ENCODE measurements at places on chromosomes 4 and X.

DNA sequence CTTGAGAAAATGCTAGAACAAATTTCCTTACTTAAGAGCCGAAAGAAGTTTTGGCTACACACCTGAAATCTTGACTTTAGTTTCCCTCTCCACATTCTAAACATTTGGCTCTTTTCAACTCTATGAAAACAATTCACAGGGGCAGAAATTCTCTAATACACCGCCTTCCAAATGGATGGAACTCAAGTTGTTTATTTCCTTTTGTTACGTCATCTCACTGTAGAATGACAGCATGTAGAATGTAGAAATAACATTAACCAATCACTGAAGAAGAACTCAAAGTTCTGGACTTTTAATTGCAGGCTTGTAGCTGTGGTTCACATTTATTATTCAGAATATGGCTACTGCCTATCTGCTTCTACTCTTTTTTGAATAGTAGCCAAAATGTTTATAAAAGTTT lies 1.9 kb downstream of the DMP1 start:
- no peak for DNase-seq

GRCh38 chrX:147891896-147892295 lies 19.8 kb upstream of the FMR1 start:
- DNase-seq = no peak

GRCh38 chr4:140358281-140358680 lies 15.2 kb upstream of the SCOC start:
- DNase-seq = no peak

GRCh38 chr4:905485-906338 lies 26.4 kb downstream of the GAK start:
- DNase-seq = no peak

- no peak for DNase-seq
Observed at GRCh38 chr4:610411-611261, 14.7 kb upstream of the PDE6B start.

GRCh38 chrX:253451-254297 lies 27.5 kb upstream of the PLCXD1 start:
- no peak for DNase-seq

- DNase-seq = no peak
Observed at GRCh38 chr4:68734095-68734494, 63.6 kb upstream of the UGT2B15 start.

DNA sequence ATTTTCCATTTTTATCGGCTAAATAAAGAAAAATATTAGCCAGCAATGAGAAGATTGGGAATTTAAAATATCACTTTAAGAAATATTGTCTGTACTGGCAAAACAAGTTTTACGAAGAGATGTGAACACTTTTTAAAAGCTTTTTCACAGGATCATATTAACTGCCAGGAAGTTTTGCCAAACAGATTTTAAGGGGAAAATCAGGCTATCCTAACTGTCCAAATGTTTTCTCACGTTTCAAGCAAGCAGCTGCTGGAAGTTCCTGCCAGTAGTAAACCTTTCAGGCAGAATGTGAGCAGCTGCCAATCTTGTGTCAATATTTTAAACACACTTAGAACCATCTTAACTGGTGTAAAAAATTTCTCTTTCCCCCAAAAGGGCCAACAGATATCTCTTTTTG lies 101.1 kb downstream of the ADGRL3 start:
- DNase-seq = no peak

GRCh38 chr4:110612631-110613269 lies 10.1 kb downstream of the PITX2 start:
- no peak for DNase-seq

DNA sequence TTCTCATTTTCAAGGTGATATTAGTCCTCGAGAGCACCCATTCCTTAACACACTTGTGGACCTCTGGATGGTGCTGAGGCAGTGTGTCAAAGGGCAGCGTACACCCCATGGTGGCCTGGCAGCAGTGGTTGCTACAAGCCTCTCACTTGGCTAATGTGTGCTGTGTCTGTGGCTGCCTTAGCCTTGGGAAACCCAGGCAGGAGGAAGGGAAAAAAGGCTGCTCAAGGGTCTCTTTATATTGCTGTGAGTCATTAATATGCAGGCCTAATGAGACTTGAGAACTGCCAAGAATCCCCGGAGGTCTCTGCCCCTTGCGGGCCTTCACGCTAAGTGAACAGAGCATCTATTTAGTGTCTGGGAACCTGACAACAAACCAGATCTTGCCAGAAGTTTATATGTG lies 7.0 kb downstream of the PCDH10 start:
- DNase-seq = no peak

DNA sequence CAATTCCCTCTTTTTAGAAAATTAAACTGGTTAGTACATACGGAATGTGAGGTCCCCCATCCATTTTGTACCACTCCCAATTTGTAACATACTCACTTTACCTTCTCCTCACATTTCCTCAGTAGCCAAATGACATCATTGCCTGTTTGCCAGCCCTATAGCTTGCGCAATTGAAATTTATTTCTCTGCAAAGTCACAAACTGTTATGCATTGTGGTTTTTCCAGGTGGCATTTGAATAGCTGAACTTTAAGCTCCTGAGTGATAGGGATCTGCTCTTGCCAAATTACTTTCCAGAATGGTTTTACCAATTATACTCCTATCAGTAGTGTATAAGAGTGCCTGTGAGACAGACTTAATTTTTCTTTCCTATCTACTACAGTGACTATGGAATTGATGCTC lies 7.7 kb downstream of the COL4A5 start:
- no peak for DNase-seq

DNA sequence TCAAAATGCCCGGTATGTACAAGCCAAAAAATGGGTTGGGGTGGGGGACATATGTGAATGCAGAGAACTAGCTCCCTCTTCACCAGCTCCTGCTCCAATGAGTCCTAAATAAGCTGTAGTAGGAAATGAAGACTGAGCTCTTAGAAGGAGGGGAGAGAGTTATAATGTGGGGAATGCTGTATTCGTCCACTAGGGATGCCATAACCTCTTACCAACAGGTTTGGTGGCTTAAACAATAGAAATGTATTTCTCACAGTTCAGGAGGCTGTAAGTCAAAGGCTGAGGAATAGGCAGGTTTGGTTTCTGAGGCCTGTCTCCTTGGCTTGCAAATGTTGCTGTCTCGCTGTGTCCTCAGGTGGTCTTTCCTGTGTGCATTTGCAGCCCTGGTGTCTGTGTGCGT lies 4.4 kb upstream of the INPP4B start:
- no peak for DNase-seq

DNA sequence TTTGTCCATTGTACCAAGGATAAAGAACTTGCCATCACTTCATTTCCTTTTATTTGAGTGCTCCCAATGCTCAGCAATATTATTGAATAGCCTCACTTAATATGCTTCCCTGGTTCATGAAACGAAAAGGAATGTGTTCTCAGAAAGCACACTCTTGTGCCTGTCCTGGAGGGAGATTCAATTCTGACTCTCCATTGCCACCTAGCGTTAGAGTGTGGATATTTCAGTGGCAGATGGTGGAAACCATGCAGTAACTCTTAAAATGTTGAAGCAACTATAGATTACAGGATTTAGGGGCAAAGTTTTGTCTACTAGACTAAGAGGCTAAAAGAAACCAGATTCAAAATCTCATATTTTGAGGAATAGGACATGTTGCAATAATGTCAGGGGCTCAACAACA lies 36.0 kb downstream of the GAB3 start:
- no peak for DNase-seq

GRCh38 chr4:109916027-109916409 lies 3.3 kb downstream of the EGF start:
- no peak for DNase-seq

DNA sequence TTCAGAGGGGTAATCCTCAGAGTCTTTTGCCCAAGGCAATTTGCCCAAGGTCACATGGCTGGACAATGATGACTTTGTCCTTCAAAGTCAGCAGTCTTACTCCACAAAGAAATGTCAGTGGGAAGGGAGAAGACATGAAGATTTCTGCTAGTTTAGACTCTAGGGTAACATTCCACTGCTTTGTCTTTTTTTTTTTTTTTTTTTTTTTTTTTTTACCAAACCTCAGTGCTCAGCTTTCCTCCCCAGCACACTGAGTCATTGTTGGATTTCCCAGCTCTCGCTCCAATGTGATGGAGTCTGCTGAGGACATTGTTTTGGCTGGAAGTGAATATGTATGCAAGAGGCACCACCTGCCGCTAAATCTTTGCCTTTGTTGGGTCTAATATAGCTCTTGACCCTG lies 7.2 kb upstream of the C1QTNF7 start:
- no peak for DNase-seq

DNA sequence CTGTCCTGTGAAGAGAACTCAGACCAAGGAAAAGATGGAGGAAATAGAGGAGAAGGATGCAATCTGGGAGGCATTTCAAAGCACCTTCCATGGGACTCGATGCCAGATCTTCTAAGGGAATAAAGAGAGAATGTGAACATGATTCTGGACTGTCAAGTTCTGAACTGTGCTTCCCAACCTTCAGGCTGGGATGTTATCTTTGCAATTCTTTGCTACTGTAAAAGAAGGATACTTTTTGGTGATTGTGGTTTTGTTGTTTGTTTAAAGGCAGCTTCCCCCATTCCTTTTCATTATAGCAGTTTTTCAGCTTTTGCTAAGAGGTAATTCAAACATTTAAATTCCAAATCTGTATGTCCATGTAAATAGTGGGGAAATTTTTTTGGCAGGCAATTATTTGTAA lies 217.3 kb downstream of the NWD2 start:
- DNase-seq = no peak

DNA sequence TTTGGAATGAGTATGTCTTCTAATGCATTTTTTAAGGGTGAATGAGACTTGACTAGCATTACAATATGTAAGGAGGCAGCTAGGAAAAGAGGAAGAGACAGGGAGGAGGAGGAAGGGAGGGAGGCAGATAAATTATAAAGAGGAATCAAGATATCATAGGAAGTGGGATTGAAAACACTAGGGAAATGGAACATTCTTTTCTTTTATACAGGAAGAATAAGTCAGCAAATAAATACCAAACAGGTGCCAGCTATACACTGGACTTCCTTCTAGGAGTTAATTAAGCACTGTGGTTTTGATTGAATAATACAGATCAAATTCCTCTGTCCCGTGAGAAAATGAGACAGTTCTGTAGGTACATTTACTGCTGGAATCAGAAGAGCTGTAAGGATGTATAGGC lies 78.6 kb downstream of the PACRGL start:
- DNase-seq = no peak

- no peak for DNase-seq
Observed at GRCh38 chr4:177404986-177405385, 37.3 kb downstream of the AGA start.

GRCh38 chr4:52126226-52126625 lies 75.1 kb downstream of the SPATA18 start:
- no peak for DNase-seq

All from H1 (cell line).